ENCODE measurements at places on chromosomes 7 and 10.

- DNase-seq: no peak
Measured at GRCh38 chr10:11899067-11899876, 76.1 kb downstream of the PROSER2 start.

- no peak for DNase-seq
Measured at GRCh38 chr10:47029181-47030009, 118.2 kb downstream of the PTPN20 start.

DNA sequence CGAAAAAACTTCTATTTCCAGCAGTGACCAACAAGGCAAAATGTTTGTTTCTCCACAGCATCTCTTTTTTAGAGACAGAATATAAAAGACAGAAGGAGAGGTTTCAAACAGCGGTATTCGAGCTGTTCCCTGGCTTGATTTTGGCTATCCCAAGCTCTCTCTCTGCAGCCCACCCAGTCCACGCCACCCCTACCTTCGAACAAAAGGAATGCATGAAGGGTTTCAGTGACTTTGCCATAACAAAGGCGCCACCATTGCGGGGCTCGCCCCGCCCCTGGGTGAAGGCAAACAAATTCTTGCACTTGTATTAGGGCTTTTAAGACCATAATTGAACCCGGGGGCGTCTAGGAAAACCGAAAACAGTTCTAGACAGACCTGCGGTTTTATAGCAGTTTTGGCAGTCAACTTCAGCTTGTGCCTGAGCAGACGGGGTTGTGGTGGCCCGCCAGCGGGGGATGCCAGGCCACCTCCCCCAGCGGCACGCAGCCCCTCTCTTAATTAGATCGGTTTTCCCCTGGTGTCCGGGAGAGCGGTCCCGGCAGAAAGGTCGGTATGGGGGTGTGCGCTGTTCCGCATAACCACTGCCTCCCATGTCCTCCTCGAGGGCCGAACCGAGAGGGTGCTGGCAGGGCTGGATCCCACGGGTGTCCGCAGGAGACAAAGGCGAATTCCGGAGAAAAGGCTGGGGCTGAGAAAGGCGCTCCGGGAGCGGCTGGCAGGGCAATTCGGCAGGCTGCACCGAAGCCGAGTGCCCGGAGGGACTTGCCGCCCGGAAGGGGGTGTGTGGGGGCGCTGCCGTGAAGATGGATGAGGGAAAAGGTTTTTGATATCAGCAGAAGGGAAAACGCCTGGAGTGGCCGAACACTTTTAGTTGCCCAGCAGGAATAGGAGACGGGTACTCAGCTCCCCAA lies 2.7 kb upstream of the HOXA11 start:
- DNase-seq: no peak

- no peak for DNase-seq
Measured at GRCh38 chr7:143514487-143514886, 36.8 kb downstream of the TAS2R41 start.

DNA sequence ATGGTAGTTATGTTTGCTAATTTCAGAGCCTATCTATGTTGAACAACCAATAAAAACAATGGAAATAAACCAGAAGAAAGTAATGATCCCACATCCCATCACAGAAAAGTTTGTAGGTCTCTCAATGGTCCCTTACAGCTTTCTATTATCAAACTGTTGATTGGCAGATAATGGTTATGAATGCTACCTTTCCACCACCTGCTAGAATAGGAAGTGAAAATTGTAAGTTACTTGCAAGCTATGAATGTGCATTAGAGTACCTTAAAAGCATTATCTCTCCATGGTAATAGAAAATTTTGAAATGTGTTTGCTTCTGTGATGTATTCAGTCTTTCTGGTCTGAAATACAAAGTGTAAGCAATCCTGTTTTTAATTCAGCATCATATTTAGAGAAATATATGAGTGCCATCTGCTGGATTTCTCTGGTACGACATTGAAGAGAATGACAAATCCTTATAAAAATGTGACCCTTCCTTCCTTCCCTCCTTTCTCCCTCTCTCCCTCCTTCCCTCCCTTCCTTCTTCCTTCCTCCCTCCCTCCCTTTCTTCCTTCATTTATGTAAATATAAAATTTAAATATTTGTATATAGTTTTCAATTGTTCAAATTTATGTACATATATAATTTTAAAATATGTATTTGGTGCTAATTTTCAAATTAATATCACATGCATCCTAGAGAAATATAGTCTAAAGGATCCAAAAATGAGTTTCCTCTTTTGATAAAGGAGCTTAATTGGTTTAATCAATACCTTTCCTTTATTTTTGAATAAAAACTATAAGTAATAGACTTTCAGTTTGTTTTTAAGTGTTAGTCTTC lies 41.4 kb upstream of the PNLIPRP3 start:
- DNase-seq: no peak

- DNase-seq: no peak
Measured at GRCh38 chr7:2691011-2691707, 3.2 kb downstream of the AMZ1 start.

GRCh38 chr7:25122373-25122772 lies 2.7 kb downstream of the CYCS start:
- no peak for DNase-seq

- DNase-seq: no peak
Measured at GRCh38 chr10:70557876-70558275, 44.7 kb downstream of the PRF1 start.

DNA sequence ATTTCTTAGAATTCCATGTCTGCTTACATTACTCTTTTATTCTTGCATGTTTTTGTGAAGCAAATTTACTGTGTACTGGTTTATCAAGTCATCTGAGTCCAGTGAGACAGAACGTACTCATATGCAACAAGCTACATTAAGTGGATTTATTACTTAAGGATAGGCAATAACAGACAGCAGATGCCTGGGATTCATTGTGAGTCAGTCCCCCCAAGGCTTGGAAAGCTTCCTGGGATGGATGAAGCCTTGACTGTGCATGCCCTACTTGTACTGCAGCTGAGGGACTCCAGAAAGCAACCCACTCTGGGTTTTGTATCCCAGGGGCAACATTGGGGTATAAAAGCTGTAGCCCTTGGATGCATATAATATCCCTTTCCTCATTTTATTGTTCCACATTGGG lies 113.4 kb upstream of the RAB18 start:
- DNase-seq: no peak
